SHP77 (cell line): ENCODE measurements at places on chromosomes 13 and 19.

- no peak for DNase-seq
Measured at GRCh38 chr13:75610466-75610865, 25.7 kb upstream of the LMO7 start.

GRCh38 chr13:74193391-74193790 lies 59.2 kb upstream of the KLF12 start:
- no peak for DNase-seq

DNA sequence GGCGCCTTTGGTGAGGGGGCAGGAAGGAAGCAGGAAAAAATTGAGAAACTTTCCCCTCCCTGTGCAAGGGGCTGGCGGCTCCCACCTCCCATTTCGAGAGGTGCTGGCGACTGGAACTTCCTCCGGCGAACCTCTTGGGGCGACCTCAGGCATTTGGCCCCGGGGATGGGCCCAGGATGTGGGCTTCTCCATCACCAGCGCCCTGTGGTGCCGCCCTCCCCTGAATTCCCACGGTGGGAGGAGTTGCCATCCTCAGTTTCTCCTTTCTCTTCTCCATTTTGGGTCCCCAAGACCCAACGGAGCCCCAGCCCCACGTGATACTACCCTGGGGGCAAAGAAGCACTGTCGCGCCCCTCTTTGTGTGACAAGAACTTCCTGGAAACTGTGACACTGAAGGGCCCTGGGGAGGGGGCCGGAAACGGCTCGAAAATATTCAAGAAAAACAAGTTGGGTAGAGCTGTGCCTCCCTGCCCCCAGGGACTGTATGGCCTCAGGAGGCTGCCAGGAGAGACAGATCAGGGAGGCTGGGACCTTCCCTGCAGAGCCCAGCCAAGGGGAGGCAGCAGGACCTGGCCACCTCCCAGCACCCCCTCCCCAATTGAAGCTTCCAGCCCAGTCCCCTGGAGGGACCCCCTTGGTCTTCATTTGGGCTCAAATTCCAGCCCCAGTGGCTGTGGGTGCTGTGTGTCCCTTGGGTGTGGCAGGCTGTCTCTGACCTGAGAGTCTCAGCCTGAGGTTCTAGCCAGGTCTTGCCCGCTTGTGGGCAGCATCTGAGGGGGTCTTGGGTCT lies 16.2 kb upstream of the AP1M2 start:
- no peak for DNase-seq

GRCh38 chr13:102659168-102659713 lies 35.6 kb downstream of the METTL21C start:
- no peak for DNase-seq

DNA sequence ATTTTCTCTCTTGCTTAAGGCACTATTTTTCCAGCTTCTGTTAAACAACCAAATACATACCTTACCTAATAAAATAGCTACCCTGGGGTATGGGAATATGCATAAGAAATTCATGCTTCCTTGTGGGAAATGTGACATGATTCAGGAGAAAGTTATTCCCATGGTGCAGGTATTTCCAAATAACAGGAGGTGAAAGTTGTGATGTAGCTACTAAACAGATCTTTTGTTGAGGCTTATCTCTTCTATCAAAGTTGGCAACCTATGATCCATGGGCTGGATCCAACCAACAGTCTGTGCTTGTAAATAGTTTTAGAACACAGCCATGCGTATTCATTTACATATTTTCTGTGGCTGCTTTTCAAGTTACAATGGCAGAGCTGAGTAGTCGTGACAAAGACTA lies 177.8 kb upstream of the NBEA start:
- DNase-seq = no peak

DNA sequence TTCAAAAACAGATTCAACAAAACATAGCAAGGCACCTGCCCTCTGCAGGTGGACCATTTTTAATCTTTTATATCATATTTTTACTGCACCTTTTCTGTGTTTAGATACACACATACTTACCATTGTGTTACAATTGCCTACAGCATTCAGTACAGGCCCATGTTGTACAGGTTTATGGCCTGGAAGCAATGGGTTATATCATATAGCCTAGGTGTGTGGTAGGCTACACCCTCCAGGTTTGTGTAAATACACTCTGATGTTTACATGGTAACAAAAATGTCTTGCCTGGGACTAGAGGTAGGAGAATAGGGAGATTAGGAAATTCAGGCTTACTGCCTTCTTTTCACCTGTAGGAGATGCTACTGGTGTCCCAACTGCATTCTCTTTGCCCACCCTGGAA lies 8.2 kb upstream of the UBAC2 start:
- DNase-seq = no peak

DNA sequence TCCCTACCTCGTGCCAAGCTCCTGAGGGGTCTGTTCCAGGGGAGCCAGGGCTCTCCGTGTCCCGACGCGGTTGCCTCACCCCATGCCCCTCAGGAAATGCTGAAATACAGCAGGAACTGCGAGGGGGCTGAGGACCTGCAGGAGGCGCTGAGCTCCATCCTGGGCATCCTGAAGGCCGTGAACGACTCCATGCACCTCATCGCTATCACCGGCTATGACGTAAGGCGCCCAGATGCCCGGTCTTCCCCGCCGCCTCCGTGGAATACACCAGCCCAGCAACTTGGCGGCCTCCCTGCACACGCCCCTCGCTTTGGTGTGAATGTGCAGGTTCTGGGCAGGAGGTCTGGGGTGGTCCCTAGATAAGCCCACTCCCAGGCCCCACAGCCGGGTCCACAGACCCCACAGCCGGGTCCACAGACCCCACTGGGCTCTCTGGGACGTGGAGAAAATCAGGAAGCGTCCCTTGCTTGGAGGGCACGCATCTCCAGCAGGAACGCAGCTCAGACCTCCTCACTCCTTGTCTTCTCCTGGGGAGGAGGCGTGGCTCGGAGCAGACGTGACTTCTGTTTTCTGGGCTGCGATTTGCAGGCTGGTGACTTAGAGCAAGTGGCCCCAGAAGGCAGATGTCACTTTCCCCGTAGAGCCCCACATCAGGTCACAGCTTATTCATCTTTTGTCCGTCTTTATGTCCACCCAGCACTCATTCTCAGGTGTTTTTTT lies 19.4 kb upstream of the F7 start:
- no peak for DNase-seq

- no peak for DNase-seq
Measured at GRCh38 chr19:35167251-35168119, 12.9 kb downstream of the FXYD5 start.

- DNase-seq = no peak
Measured at GRCh38 chr19:964761-965694, 19.1 kb upstream of the WDR18 start.

DNA sequence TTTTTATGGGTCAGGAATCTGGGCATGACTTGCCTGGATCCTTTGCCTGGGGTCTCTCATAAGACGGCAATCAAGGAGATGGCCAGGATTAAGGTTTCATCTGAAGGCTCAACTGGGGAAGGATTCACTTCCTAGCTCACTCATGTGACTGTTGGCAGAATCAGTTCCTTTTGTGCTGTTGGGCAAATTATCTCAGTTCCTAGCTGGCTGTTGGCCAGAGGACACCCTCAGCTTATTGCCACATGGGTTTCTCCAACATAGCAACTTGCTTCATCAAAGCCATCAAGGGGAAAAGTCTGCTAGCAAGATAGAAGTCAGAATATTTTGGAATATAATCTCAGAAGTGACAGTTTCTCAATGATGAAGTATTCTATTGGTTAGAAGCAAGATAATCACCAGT lies 12.2 kb upstream of the EVI5L start:
- no peak for DNase-seq

DNA sequence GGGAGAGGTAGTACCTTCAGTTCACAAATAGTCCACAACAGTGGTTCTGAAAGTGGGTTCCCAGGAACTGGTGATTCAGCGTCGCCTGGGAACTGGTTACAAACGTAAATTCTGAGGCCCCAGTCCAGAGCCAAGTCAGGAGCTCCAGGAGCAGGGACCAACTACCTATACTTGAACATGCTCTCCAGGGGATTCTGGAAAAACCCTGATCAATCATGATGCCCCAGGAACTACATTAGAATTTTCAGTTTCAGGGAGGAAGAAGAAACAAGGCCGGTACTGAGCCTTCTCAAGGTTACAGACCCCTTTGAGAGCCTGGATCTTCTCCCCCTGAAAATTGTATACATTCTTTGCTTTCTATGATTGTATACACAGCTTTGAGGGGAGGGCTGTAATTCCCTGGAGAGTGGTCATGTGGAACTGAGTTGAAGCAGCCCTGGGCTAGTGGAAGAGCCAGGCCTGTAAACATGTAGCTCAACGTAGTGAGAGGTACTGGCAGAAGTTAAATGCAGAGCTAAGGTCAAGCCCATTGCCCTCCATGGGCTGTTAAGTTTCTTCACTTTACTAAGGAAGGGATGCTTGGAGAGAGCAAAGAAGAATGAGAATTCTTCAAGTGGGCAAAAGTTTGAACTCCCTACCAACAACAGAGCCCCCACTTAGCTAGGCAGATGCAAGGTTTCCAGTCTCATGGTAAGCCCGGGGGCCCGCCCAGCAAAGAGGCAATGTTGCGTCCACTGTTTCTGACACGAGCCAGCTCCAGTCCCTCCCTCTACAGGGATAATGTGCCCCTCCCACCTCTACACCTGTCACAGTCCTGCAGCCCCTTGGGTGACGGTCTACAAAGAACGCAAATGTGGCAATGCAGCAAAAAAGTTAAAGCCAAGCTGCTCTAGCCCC lies 17.0 kb downstream of the DOCK9 start:
- DNase-seq = no peak

DNA sequence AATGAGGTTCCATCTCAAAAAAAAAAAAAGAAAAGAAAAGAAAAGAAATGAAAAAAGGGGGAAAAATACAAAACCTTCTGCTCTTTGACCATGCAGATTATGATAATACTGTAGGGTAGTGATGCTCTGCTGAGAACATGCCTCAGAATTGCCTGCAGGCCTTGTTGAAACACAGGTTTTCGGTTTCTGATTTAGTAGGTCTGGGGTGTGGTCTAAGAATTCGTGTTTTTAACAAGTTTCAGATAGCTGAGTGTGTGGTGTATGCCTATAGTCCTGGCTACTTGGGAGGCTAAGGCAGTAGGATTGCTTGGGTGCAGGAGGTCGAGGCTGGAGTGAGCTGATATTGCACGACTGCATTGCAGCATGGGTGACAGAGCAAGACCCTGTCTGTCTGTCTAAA lies 14.9 kb upstream of the CYP2B6 start:
- no peak for DNase-seq

DNA sequence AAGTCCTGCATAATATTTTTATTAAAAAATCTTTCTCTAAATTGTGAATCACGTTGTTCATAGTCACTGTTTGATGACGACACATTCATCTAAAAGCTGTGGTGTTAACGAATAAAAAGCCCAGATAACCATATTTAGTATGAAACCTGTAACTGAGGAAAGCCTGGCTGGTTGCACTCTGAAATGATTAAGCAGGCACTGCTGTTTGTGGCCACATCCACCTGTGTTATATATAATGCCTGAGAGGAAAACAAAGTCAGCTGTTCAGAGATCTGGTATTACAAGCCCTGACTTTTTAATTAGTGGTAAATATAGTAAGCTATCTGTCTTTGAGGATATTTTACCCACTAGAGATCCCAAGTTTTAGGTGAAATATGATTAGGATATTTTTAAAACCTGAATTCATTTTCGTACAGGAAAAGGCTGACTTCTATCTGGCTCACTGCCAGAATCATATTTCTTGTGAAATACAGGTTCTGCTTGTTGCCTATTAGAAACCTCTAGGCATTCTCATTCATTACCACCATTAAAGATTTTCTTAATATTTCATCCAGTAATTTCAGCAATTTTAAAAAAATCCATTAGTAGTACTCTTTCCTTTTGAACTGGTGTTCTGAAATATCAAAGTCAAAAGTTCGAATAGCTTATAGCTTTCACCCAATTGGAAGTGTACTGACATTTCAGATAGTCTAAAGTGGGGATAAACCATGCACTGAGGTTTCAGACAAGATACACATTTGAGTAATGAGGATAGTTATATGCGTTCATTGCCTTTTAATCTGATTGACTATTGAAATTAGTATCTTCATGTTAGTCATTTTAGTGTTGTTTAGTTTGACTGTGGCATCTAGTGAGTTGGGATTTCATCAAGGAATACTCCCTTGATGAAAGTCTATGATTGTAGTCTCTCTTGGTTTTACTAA lies 79.7 kb downstream of the LMO7 start:
- DNase-seq = no peak

GRCh38 chr13:102704238-102705058 lies 9.6 kb upstream of the METTL21C start:
- DNase-seq = no peak

GRCh38 chr19:743168-743687 lies 7.7 kb upstream of the MISP start:
- no peak for DNase-seq

DNA sequence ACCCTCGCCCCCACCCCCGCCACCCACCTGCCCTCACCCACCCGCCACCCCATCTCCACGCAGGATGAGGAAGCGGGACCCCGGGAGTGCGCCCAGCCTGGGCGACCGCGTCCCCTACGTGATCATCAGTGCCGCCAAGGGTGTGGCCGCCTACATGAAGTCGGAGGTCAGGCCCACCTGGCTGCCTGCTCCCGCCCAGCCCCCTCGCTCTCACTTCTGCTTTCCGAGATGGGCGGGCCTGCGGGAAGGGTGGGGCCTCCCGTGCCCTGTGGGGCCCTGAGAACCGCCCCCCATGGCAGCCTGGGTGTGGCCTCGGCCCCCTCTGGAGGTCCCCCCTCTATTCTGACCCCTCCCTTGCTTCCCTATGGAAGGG lies 3.1 kb upstream of the SPIB start:
- no peak for DNase-seq

- DNase-seq = no peak
Measured at GRCh38 chr13:88736026-88736425, 1064.9 kb downstream of the SLITRK5 start.

DNA sequence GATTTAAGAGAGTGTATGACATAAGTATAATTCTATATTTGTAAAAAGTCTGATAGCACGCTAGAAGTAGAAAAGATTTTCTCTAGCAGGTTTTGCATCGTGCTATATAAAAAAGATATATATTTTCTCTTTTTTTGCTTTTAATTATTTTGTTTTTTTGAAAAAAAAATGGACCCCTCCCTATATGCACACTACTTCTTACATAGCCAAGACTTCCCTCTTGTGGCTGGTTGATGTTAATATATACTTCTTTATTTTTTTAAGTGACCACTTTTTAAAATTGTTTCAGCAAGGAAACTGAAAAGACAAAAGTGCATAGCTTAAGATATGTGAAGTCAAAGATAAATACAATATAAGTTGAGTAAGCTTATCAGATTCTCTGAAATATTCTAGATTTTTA lies 1202.8 kb downstream of the DIAPH3 start:
- no peak for DNase-seq

GRCh38 chr13:48380581-48380980 lies 32.3 kb downstream of the LPAR6 start:
- no peak for DNase-seq
